ENCODE measurements at places on chromosomes 3 and 15.

DNA sequence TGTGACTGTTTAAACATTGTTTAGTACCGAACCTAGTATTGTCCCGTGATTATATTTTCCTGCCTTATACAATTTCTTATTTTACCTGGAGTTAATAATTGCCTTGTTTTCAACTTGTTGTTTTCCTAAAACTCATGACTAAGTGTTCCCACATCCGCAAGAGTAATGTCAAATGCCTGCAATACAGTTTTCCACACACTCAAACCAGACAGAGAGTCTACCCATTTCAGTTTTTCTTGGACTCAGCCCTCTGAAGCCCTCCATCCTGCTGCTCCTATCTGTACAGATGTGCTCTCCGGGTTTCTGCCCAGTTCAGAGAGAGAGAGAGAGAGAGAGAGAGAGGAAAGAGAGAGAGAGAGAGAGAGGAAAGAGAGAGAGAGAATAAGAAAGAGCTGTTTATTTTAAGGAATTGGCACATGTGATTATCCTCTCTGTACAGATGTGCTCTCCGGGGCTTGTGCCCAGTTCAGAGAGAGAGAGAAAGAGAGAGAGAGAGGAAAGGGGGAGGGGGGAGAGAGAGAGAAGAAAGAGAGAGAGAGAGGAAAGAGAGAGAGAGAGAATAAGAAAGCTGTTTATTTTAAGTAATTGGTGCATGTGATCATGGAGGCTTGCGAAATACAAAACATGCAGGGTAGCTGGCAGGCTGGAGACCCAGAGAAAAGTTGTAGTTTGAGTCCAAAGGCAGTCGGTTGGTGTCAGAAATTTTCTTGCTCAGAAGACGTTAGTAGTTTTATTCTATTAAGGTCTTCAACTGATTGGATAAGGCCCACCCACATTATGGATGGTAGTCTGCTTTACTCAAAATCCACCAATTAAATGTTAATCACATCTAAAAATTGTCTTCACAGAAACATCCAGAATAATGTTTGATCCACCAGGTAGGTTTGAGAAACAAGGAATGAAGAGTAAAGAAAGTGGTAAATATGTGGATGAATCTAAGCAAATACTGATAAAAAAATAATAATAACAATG is 104.1 kb upstream of the GOLGA8J start:
- no peak for DNase-seq

- DNase-seq, result no peak
Observed at GRCh38 chr3:170792471-170792870, 77.5 kb downstream of the RPL22L1 start.

GRCh38 chr3:164365242-164365641 is 713.1 kb downstream of the SI start:
- DNase-seq, result no peak

DNA sequence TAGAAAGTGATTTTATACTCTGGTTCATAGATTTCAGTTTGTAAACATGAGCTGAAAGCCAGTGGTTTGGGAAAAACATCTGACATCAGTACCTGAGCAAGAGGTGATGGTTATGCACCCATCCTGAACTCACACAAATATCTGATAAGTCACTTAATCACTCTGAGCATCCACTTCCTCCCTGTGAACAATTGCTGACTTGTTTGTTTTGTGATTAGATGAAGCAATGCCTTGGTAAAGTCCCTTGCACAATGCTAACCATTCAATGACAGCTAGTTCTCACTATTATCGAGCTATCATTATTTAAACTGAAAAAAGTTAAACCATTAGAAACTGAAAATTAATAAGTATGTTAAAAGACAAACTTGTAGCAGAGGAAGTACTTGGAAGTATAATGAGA is 303.0 kb downstream of the PLOD2 start:
- DNase-seq, result no peak

DNA sequence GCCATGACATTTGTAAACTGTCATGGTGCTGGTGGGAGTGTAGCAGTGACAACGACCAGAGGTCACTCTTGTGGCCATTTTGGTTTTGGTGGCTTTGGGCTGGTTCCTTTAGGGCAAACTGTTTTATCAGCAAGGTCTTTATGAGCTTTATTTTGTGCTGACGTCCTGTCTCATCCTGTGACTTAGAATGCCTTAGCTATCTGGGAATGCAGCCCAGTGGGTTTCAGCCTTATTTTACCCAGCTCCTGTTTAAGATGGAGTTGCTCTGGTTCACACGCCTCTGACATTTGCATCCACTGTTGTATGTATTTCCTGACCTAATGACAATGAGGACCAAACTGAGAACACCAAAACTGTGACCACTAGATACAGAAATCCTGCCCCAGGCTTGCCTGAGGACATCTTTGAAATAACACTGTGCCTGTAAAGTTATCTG is 37.6 kb downstream of the RAB8B start:
- no peak for DNase-seq

GRCh38 chr15:59401824-59402569 is 29.3 kb upstream of the MYO1E start:
- no peak for DNase-seq

- no peak for DNase-seq
Observed at GRCh38 chr3:151687076-151687475, 46.7 kb upstream of the AADACL2 start.

DNA sequence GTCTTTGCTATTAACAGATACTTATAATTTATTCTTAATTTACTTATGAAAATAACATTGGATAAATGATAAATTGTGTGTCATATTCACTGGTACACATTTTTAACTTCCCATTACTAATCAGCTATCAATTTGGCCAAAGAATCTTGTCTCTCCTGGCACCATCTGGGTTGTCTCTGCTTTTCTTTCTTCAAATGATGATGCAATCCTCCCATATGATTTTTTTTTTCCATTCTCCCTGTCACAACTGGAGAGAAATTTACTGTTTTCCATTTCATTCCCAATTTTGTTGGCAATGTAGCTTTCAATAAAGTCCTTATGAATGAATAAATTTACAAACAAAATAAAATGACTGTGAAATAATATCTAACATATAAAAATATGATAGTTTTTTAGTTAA is 743.7 kb upstream of the EPHA6 start:
- DNase-seq, result no peak

DNA sequence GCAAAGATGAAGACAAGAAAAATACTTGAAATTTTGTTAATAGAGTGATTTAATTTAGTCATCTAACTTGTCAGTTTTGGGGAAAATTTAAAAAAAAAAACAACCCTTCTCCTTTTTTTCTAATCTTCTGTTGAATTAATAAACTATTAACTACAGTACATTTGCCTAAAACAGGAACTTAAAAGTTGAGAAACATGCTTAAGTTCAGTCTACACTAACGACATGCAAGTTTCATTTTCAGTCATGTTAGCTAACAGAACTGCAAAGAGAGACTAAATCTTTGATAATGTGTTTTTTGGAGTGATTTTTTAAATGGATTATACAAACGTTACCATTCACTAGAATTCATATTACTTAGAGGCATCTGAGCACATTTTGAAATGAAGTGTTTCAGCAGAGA is 71.9 kb upstream of the MBNL1 start:
- no peak for DNase-seq

GRCh38 chr3:179149951-179150350 is 1.8 kb downstream of the PIK3CA start:
- DNase-seq, result no peak

- no peak for DNase-seq
Observed at GRCh38 chr15:98855067-98855814, 152.4 kb downstream of the PGPEP1L start.

GRCh38 chr3:101725194-101725889 is 928 bp downstream of the CEP97 start:
- DNase-seq, result peak; percentile 27

- DNase-seq, result no peak
Observed at GRCh38 chr3:184873141-184873540, 61.2 kb downstream of the VPS8 start.

DNA sequence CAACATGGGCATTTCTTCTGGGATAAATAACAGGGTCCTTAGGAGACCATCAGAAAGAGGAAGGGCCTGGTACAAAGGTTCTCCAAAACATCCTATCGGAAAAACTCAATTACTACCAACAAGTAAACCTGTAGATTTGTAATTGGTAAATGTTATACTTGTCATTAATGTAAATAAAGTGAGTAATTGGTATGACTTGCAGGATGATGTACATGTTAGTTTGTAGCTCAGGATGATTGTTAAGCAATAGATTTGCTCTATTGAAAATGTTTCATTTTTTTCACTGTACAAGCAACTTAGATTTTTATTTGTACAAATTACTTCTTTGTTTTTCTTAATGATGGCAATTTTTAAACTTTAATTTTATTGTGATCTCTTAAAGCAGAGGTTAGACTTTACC is 3.8 kb upstream of the SCG5 start:
- no peak for DNase-seq

DNA sequence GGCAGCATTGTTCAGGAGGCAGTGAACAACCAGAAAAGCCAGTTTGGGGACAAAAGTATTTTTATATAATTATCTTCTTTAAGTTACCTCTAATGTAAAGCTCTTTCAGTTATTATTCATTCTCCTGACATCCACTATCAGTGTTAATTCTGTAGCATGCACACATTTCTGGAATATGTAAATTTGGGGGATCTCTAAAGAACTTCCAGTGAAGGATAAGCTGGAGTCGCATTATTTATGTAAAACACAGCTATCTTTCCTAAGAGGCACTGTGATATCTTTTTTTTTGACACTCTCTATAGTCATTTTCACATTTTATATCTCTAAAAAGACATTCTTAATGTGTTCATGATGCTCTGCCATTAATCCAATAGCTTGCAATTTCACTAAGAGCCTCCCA is 26.7 kb downstream of the SATB1 start:
- DNase-seq, result no peak

- DNase-seq, result no peak
Observed at GRCh38 chr3:7508821-7509220, 647.9 kb downstream of the GRM7 start.

GRCh38 chr3:31621314-31621713 is 88.6 kb downstream of the STT3B start:
- DNase-seq, result no peak

DNA sequence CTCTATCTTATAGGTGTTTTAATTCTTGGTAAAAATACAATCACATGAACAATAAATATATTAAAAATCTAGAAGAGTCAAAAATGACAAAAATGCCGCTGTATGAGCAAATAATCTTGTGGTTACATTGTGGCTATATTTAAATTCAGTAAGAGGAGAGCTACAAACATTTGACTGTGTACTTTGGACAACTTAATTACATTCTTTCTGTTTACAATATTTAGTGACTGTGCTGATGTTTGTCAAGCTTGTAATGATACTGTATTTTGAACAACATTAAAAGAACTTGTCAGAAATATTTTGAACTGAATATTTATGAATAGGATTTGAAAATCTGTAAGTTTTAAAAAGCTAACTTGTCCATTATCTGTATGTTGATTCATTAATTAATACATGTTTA is 598.3 kb downstream of the SI start:
- no peak for DNase-seq

- DNase-seq, result no peak
Observed at GRCh38 chr3:124409650-124410275, 320.5 kb upstream of the UMPS start.

DNA sequence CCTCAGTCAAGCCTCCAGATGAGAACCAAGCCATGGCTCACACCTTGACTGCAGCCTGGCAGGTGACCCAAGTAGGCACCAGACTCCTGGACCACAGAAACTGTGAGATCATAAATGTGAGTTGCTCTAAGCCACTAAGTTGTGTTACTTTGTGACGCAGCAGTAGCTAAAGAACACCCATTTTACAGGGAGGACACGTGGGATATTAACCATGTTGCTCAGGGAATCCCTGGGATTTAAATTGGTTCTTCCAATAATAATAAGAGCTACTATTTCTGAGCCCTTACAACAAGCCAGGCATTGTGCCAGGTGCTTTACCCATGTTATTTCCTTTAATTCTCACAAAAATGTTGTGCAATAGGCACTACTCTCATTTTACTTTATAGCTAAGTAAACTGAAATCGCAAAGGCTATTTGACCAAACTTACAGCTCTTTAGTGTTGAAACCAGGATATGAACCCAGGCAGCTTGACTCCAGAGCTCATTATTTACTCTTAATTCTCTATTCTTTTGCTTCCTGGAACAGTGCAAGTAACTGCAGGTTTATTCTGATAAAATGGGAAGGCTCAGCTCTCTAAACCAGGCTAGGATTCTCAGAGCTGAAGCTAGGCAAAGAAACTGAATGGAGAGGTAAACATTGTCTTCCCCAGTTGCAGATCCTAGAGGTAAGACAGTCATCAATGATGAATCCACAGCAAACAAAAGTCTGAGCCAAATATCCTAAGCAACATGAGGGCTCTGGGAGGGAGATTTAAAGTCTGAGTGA is 294.4 kb downstream of the KBTBD8 start:
- no peak for DNase-seq

- DNase-seq, result no peak
Observed at GRCh38 chr15:31477851-31478701, 151.4 kb downstream of the KLF13 start.

All from right renal cortex interstitium (tissue), 3 donors.